GM12878 (cell line): ENCODE measurements at places on chromosomes 5 and 9.
A peak's percentile ranks its signal among the peaks of the same experiment; 100 is the strongest.

- no peaks in the 10 kb centered on the region for H3K36me3 ChIP-seq
- no peak for DNase-seq
- no peak overlapping the region for H3K27ac ChIP-seq
- no peak overlapping the region for H3K4me3 ChIP-seq
Measured at GRCh38 chr5:116411101-116411571, 163.5 kb downstream of the SEMA6A start.

GRCh38 chr9:134768709-134769351 is 111.8 kb upstream of the FCN2 start:
- H3K4me1 ChIP-seq = peaks cover 21% of the 10 kb centered on the region
- H3K36me3 ChIP-seq = no peaks in the 10 kb centered on the region
- DNase-seq = no peak
- H3K27me3 ChIP-seq = no peaks in the 10 kb centered on the region
- H3K4me3 ChIP-seq = no peak overlapping the region

- H3K27me3 ChIP-seq = no peaks in the 10 kb centered on the region
- H3K36me3 ChIP-seq = no peaks in the 10 kb centered on the region
- no peak overlapping the region for H3K4me3 ChIP-seq
- DNase-seq = no peak
- peaks cover 4% of the 10 kb centered on the region; the same call in 1 of the 2 replicates for H3K4me1 ChIP-seq
Measured at GRCh38 chr9:105676351-105676923, 14.2 kb downstream of the TAL2 start.

DNA sequence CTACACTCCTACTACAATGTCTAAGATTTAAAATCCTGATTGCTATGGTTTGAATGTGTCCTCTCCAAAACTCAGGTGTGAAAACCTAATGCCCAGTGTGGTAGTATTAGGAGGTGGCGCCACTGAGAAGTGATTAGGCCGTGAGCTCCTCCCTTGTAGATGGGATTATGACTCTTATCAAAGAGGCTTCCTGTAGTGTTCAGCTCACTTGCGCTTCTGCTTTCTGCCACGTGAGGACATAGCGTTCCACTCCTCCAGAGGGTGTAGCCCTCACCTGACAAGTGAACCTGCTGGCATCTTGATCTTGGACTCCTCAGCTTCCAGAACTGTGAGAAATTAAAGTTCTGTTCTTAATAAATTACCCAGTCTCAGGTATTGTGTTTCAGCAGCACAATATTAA is 33.0 kb upstream of the WHRN start:
- no peak overlapping the region for H3K27ac ChIP-seq
- no peak overlapping the region for H3K4me3 ChIP-seq
- H3K4me1 ChIP-seq = no peaks in the 10 kb centered on the region; the same call in 1 of the 2 replicates

- H3K4me1 ChIP-seq = peaks cover 35% of the 10 kb centered on the region
- peak overlapping the region; percentile 45 for H3K27ac ChIP-seq
- no peaks in the 10 kb centered on the region for H3K27me3 ChIP-seq
- peaks cover 6% of the 10 kb centered on the region for H3K36me3 ChIP-seq
- DNase-seq = no peak
Measured at GRCh38 chr5:131357739-131358561, 94.1 kb downstream of the CDC42SE2 start.

GRCh38 chr9:72983512-72984225 is 30.8 kb upstream of the ALDH1A1 start:
- H3K4me1 ChIP-seq = no peaks in the 10 kb centered on the region
- DNase-seq = no peak
- no peaks in the 10 kb centered on the region for H3K27me3 ChIP-seq
- H3K4me3 ChIP-seq = no peak overlapping the region

DNA sequence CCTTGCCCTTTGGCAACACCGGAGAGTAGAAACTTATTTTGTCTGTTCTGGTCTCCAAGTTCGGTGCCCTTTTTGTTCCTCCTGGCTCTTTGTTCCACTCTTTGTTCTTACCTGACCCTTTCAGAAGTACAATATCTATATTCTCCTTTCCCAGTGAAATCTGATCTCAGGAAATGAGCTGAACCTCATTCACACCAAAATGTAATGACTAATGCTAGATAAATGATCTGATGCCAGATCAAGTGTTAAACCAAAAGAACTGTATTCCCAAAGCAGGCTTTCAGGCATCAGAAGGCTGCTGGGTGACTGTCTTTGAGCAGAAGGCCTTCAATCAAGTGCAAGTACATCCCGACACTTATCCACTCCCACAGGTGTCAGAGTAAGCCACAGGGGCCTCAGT is 156.4 kb downstream of the SPOCK1 start:
- no peak for DNase-seq
- H3K36me3 ChIP-seq = no peaks in the 10 kb centered on the region
- H3K27me3 ChIP-seq = no peaks in the 10 kb centered on the region
- no peak overlapping the region for H3K4me3 ChIP-seq
- H3K4me1 ChIP-seq = no peaks in the 10 kb centered on the region
- H3K27ac ChIP-seq = no peak overlapping the region

- H3K27me3 ChIP-seq = no peaks in the 10 kb centered on the region
- no peaks in the 10 kb centered on the region for H3K36me3 ChIP-seq
- no peaks in the 10 kb centered on the region for H3K4me1 ChIP-seq
- H3K4me3 ChIP-seq = no peak overlapping the region
- H3K27ac ChIP-seq = no peak overlapping the region
Measured at GRCh38 chr5:68159224-68159951, 56.2 kb upstream of the PIK3R1 start.

DNA sequence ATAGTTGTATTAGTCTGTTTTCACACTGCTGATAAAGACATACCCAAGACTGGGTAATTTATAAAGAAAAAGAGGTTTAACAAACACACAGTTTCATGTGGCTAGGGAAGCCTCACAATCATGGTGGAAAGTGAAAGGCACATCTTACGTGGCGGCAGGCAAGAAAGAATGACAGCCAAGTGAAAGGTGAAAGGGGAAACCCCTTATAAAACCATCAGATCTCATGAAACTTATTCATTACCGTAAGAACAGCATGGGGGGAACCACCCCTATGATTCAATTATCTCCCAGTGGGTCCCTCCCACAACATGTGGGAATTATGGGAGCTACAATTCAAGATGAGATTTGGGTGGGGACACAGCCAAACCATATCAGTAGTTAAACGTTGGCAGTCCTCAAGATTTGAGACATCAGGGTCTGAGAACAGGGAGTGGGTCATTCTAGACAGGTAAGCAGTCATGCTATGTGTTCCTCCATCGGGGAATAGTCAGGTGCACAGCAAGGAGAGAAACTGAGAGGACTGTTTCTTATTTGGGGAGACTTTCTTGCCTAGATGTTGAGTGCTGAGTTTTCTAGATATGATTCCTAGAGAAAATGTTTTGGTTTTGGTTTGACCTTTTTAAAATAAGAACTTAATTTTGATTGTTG is 45.8 kb upstream of the ENTREP1 start:
- no peak overlapping the region for H3K27ac ChIP-seq
- peak; percentile 20 for DNase-seq
- H3K4me1 ChIP-seq = 0 out of 2 replicates have a peak, but pooled peaks cover 4% of the 10 kb centered on the region
- H3K36me3 ChIP-seq = no peaks in the 10 kb centered on the region
- no peak overlapping the region for H3K4me3 ChIP-seq
- no peaks in the 10 kb centered on the region for H3K27me3 ChIP-seq

DNA sequence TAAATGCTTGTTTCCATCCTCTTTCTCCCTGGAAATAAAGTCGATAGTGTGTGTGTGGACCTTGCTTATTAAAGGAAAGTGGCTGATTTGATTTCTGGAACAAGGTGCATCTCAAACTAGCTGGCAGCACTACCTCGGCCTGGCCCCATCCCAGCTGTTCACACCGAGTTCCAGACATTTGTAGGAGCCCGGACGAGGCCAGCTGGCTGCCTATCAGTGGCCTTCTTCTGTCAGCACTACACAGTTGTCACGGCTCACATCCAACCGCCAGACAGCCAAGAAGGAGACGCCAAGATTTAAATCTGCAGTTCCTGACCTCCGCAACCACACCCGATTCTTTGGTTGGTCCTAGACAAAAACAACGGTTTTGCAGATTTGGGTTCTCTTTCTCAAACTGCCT is 63.6 kb downstream of the PALM2AKAP2 start:
- no peak overlapping the region for H3K27ac ChIP-seq
- no peaks in the 10 kb centered on the region for H3K36me3 ChIP-seq
- H3K27me3 ChIP-seq = no peaks in the 10 kb centered on the region
- H3K4me3 ChIP-seq = no peak overlapping the region
- H3K4me1 ChIP-seq = no peaks in the 10 kb centered on the region

DNA sequence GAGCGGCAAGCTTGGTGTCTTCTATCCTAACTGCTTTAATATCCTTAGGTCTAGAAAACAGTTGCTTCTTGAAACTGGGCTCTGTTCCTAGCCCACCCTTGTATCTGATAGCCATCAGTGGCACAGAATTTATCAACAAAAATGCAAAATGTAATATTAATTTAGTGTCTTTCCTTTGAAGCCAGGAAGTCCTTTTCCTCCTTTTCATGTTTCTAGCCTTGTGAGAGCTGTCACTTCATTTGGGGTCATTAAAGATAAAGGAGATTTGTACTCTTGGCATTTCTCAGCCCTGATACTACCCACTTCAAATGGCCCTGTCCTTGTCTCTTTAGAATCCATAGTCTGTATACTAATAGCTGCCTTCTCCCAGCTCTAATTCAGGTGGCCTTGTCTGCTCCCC is 111.0 kb downstream of the GAS1 start:
- H3K27ac ChIP-seq = no peak overlapping the region
- no peak overlapping the region for H3K4me3 ChIP-seq
- DNase-seq = no peak

DNA sequence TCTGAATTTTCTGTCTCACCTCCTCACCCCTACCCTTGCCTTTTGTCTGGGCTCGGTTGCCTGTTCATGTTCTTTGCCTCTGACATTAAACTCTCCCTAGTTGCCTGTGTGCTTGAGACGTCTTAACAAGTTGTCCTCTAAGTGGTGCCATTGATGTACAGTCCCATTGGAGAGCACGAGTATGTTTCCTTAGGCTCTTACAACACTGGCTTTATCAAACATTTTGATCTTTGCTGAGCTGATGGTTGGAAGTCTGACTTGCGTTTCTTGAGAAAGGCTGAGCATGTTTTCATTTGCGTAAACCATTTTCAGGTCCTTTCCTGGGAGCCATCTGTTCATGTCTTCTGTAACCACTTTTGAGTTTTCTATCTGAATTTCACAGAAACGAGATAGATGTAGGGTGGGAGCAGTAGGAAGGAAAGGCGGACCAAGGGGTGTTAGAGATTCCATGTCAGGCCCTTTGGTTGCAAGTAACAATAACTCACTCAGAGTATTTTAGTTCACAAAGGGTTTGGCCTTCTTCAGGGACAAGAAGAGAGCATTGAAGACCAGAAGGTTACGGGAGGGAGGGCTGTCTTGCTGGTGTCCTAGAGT is 35.4 kb downstream of the OTULIN start:
- H3K27me3 ChIP-seq = no peaks in the 10 kb centered on the region
- no peak overlapping the region for H3K27ac ChIP-seq
- no peak for DNase-seq
- H3K4me3 ChIP-seq = no peak overlapping the region
- no peaks in the 10 kb centered on the region for H3K4me1 ChIP-seq
